ENCODE measurements at places on chromosomes 6 and 20. TPM values are rescaled to one million over a fixed set of nuclear protein-coding genes. Genes with fewer than 3 reads are reported as not detected.

The DUSP15 gene
- not detected for total RNA-seq

The TXLNB gene
- total RNA-seq, result 1.5 TPM

The RAB23 gene
- total RNA-seq, result 68.0 TPM

The OR12D3 gene
- not detected for total RNA-seq

The PRL gene
- total RNA-seq, result not detected

The DCDC2 gene
- not detected for total RNA-seq

The SCGN gene
- not detected for total RNA-seq

The OXT gene
- total RNA-seq, result not detected

The ANKEF1 gene
- 3.5 TPM for total RNA-seq

The GJA10 gene
- not detected for total RNA-seq

The MEP1A gene
- total RNA-seq, result not detected

The KCNQ5 gene
- total RNA-seq, result 4.9 TPM

The ZSCAN23 gene
- 5.1 TPM for total RNA-seq
